ENCODE measurements at places on chromosomes 4 and X.

- no peak for DNase-seq
Measured at GRCh38 chr4:478373-478772, 20.6 kb downstream of the ZNF721 start.

GRCh38 chr4:186746581-186746980, 22.9 kb upstream of the FAT1 start:
- no peak for DNase-seq

- no peak for DNase-seq
Measured at GRCh38 chr4:114052227-114052626, 72.8 kb upstream of the ARSJ start.

DNA sequence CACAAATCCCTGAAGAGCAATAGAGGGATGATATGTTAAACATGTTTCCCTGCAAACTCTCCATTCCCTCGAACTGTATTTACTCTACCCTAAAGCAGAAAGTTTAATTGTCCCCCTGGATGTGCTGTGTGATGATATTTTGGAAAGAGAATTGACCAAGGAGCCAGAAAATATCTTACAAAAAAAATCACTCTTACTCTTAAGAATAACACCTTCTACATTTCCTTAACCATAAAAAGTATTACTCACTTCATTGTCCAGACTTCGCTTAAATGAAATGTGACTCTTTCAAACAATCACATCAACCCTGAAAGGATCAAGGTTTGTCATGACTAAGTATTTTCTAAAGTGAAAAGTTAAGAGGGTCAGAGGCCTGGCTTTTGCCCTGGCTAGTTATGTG, 49.0 kb upstream of the EGFL6 start:
- DNase-seq: no peak

- no peak for DNase-seq
Measured at GRCh38 chrX:42809569-42809968, 31.6 kb upstream of the PPP1R2C start.

All from activated T-cell treated with anti-CD3 and anti-CD28 coated beads for 4 hours (primary cell).